ENCODE measurements at places on chromosomes 3 and 15.
A peak's percentile ranks its signal among the peaks of the same experiment; 100 is the strongest.

- no peak for DNase-seq
Measured at GRCh38 chr15:40249477-40250303, 10.8 kb downstream of the PAK6 start.

DNA sequence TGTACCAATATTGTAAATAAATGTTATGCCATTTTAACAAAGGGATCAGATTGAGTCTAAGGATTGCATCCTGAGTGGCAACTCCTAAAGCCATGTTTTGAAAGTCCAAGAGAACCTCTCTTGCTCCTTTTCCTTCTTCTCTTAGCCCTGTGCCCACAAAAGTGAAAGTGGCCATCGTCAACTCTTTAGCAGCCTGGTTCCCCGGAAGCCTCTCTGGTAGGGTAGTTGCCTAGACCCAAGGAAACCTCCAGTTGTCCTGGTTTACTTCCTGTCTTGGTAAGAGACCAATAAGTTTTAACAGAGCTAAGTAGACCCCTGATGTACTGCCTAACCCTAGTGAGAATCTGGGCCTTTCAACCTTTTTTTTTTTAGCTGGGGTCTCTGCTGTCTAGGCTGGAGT is 10.2 kb upstream of the ITPKA start:
- no peak for DNase-seq

- DNase-seq: no peak
Measured at GRCh38 chr3:181839039-181839915, 127.6 kb downstream of the SOX2 start.

DNA sequence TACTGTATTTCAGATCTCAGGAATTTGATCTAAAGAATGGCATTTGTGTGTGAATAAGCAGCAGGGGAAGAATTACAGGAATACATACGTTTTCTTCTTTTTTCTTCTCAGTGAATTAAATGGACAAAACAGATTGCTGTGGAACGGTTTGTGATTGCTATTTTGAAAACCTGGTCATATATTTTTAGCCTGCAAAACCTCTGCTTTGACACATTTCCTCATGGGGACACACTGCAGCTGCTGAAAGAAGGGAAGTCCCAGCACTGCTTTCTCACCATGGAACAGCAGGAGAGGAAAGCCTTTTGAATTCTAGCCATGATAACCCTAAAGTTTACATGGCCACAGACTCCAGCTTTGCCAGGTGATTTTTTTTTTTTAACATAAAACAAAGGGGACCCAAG is 315.0 kb downstream of the OXSM start:
- no peak for DNase-seq

GRCh38 chr3:194961149-194961548 is 275.5 kb downstream of the FAM43A start:
- no peak for DNase-seq

GRCh38 chr15:51180011-51180410 is 85.3 kb upstream of the TNFAIP8L3 start:
- no peak for DNase-seq

DNA sequence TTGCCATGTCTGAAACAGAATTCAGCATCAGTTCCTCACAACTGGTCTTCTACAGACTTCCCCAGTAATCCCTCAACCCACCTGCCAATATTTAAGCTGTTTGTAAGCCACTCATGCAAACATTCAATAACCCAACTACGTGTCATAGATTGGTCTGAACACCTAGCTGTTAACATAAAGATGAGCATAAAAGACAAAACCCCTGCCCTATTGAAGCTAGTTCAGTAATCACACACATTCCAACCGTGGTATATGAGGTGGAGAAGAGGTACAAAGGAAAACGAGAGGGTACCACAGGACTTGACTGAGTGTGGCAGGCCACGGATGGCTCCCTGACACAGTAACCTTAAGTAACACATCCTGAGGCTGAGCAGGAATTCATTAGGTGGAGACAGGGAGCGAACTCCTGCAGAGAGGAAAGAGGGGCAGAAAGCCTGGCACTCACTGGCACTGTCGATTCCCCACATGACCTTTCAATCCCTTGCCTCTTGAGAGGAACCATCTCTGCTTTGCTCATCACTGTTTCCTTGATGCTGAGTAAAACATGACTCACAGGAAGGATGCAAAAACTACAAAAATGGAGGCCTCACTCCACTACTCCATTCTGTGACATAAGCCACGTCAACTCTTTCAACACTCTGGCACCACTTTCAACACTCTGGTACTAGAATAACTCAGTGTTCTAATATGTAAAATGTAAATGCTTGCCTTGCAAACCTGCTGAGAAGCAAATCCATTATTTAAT is 31.3 kb downstream of the RPN1 start:
- DNase-seq: no peak

GRCh38 chr3:159982442-159982974 is 6.1 kb upstream of the IL12A start:
- no peak for DNase-seq

GRCh38 chr15:40613080-40613479 is 19.0 kb downstream of the KNL1 start:
- DNase-seq: no peak

- DNase-seq: no peak
Measured at GRCh38 chr15:97998307-97999071, 38.0 kb downstream of the ARRDC4 start.

DNA sequence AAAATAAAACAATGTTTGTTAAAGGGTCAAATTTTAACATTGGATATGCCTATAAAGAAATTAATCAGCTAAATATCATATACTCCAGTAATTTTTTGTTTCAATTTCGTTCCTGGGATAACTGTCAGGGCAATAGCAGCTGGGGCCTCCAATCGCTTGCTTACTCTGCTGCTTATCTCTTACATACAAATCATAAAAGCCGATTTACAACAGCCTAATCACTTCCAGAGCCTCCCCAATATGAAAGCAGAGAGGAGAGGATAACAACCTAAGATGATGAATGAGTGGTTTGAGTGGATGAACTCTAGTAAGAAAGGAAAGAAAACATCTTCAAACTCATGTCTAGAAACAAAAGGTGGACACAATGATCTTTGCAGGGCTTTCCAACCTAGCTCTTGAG is 80.7 kb upstream of the PSMD6 start:
- DNase-seq: no peak

DNA sequence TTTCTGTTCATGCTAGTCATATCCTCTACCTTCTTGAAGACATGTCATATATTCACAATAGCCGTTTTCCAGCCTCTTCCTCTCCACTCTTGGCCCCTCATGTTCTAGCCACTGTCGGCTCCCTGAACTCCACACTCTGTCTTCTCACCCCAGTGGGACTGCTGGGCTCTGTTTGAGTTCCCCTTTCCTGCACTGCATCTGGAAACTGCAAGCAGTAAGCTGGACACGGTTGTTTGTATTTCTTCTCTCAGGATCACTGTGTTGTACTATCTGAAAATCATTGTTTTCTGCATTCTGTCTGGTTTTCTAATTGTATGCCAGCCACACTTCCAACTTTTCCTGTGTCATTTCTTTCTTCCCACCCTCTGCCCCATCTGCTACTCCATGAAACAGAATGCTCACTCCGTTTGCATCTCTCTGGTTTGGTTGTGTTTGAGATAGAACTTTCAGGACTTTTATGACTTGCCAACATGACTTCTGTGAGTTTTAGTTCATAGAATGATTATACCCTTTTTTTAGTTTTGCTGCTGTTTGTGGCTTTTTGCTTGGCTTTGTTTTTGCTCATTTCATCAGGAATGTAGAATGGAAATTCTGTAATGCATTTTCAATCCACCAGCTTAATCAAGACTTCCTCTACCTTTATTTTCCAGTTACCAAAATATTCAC is 192.3 kb downstream of the PLCL2 start:
- DNase-seq: no peak

DNA sequence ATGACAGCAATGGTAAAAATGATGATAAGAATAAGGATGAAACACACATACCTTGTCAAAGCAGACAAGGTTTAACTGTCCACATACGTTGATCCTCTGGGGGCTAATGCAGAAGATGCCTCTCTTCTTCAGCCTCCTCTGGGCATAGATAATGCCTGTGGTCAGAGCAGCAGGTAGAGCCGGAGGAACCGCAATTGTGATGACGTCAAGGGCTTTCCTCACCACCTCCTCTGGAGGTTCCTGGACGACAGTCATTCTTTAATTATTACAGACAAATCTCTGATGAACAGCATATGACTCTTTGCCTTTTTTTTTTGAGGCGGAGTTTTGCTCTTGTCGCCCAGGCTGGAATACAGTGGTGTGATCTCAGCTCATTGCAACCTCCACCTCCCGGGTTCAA is 86.3 kb upstream of the ATP13A5 start:
- no peak for DNase-seq

DNA sequence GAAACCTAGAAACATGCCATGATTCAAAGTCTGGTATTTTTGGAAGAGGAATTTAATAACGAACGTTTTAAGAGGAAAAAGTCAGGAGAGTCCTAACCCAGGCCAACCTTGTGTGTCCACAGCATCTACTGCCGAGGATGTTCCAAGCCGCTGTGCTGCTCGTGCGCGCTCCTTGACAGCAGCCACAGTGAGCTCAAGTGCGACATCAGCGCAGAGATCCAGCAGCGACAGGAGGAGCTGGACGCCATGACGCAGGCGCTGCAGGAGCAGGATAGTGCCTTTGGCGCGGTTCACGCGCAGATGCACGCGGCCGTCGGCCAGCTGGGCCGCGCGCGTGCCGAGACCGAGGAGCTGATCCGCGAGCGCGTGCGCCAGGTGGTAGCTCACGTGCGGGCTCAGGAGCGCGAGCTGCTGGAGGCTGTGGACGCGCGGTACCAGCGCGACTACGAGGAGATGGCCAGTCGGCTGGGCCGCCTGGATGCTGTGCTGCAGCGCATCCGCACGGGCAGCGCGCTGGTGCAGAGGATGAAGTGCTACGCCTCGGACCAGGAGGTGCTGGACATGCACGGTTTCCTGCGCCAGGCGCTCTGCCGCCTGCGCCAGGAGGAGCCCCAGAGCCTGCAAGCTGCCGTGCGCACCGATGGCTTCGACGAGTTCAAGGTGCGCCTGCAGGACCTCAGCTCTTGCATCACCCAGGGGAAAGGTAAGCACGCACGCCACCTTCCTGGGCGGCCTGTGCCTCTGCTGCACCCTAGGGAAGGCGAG is 28.4 kb downstream of the PML start:
- DNase-seq: no peak

DNA sequence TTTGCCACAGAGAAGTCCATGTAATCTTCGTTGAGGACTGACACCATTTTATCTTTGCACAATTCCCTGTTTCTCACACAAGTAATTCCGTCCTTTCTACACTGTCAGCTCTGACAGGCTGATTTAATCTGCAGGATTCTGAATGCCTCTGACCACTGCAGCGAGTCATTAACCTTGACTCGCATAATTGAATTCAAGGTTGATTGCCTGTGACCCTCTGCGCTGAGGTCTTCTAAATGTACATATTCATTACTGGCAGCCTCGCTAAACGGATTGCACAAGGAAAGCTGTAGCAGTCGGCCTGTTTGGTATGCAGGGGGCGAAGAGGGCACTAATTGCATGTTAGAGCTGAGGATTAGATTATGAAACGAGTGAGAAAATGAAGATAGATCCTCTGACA is 147.8 kb downstream of the SHOX2 start:
- DNase-seq: no peak

- DNase-seq: no peak
Measured at GRCh38 chr3:64081235-64081630, 57.9 kb upstream of the PSMD6 start.

- no peak for DNase-seq
Measured at GRCh38 chr15:81449836-81450474, 75.9 kb upstream of the TMC3 start.

DNA sequence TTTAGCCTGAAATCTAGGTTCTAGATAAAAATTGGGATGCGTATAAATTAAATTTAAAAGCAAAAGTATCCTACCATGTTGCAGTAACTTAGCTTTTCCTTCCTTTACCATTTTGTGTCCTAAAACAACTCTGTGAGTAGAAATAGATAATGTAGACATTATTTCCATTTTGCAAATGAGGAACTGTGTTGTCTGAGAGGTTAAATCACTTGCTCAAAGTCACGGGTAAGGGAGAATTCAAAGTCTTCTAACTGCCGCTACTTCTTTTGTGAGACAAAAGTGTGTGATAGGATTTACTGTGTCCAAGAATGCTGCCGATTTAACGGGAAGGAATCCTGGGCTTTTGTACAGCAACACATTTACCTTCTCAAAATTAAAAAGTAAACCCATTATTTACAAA is 40.7 kb downstream of the MYO1E start:
- DNase-seq: no peak

DNA sequence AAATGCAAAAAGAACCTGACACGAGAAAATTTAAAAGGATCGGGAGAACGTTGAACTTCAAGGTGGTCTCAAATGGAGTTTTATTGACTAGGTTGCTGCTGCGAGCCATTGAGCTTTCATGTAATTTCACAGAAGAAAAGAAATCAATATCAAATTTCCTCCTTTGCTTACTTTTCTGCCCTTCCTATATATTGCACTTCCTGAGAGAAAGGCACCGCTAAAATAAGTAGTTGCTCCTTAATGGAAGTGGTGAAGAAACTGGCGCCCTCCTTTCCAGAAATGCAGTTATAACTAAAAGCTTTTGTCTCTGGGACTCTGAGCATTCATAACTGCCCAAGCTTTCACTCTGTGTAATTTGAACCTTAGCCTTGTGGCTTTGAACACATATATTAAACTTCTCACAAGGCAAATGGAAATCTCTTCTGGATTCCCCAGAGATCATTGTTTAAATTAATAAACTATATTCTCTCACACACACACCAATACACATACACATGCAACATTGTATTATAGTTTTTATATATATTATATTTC is 13.4 kb downstream of the EID1 start:
- DNase-seq: no peak

- DNase-seq: no peak
Measured at GRCh38 chr3:56611364-56611763, 54.4 kb downstream of the CCDC66 start.

GRCh38 chr15:34582461-34583371 is 735 bp downstream of the GOLGA8B start:
- DNase-seq: no peak

- no peak for DNase-seq
Measured at GRCh38 chr3:39911465-39912309, 102.3 kb downstream of the MYRIP start.

DNA sequence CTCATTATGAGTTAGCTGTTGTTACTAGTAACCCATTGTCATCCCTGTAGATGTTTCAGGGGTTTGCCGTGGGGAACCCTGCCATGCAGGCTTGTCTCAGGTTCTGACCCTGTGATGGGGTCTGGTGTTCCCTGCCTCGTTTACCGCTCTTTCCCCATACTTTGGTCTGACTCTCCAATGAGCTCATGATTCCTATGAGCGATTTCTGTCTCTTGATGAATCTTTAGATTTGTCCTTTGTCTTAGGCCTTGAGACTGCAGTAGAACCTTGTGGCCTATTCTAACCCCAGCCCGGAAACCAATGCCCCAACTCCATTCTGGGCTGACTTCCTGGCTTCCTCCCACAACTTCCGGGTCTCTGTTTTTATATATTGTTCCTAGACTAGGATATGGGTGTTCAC is 11.3 kb upstream of the IQGAP1 start:
- no peak for DNase-seq

- DNase-seq: no peak
Measured at GRCh38 chr15:22989576-22990477, 9.7 kb upstream of the CYFIP1 start.

- DNase-seq: peak; percentile 7
Measured at GRCh38 chr15:70362886-70363285, 265.2 kb upstream of the TLE3 start.

GRCh38 chr3:58577269-58577821 is at the start of gene FAM107A:
FAM107A (minus strand) TSS chr3:58577391; CDS start chr3:58569860, 7,531 bp downstream.
- DNase-seq: no peak

Measured in NCI-H1694 (cell line).